Inflammatory macrophage treated with lipopolysaccharide for 4 hours (primary cell): ENCODE measurements at places on chromosomes 16 and 17.

GRCh38 chr16:86410081-86410480 lies 100.2 kb upstream of the FOXF1 start:
- no peak for DNase-seq

DNA sequence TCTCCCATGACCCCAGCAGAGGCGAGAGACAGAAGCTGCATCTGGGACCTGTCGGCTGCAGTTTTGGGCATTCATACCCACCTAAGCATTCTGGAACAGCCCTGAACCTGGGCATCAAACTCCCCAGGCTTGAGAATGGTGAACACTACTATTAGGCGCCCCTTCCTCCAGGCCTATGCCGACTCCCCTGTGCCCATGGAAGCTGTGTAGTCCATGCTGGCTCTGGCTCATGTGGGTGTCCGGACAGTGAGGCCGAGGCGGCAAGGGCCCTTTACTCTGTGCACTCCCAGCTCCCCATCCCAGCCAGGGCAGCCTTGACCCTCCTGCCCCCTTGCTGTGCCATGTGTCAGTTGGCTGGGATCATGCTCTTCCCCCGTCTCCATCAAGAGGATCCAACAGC lies 89.0 kb upstream of the TOB1 start:
- DNase-seq: no peak

- DNase-seq: peak; percentile 57
These were observed 9.6 kb upstream of the CES1 start for GRCh38 chr16:55842369-55843104.

DNA sequence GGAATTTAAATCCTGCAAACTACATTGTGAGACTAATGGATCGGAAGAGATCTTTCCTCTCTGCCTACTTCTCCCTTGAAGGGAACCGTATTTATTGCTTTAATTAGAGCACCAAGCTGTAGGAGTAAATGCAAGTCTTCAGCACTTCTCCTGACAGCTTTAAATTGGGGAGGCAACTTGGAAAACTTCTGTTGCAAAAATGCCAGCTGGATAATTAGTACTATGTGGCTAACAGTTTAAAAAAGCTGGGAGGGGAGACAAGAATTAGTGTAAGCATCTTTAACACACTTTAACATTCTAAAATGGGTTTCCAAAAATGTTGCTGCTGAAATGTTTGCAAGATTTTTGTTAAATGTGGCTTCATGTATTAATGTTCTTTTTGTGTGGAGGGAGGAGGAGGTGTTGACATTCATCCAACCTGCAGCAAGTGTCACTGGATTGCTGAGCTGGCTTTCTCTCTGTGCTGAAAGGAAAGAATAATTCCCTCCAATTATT lies 108.5 kb downstream of the PCTP start:
- no peak for DNase-seq

- no peak for DNase-seq
These were observed 1.8 kb downstream of the ATP2A3 start for GRCh38 chr17:3962217-3962964.

- no peak for DNase-seq
These were observed 31.4 kb upstream of the TBX2 start for GRCh38 chr17:61368049-61368831.

DNA sequence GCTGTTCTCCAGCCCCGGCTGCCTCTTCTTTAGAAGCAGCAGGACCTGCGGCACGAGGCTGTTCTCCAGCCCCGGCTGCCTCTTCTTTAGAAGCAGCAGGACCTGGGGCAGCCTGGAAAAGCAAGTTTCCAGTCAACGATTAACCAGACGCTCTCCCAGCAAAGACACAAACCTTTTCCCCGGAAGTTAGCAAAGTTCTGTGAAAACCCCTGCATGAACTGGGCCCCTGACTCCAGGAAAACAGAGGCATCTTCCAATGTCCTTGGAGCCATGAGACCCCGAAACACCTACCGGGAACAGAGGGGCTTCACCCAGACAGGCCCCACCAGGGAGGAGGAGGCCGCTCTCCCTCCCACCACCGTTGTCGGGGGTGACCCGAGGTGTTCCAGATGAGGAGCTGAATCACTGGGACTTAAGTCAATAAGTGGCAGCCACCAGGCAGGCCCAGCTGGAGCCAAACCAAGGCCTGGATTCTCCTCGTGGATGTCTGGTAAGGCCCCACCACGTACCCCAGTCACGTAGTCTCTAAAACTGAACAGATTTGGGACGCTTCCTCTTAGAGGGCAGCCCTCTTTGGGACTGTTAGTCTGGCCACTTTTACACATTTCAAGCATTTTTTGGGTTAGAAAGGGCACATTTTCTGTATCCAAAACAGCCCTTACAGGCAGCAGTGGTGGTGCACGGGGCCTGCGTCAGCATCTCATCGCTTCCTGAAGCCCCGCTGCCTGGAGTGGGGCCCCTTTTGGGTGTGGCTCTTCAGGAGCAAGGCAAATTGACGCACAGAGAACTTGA lies at the start of gene RPH3AL:
TSS of gene RPH3AL (minus strand) at position 387 of the 792 bp plus-strand sequence. CDS start 25,264 bp downstream, outside the sequence.
- no peak for DNase-seq

DNA sequence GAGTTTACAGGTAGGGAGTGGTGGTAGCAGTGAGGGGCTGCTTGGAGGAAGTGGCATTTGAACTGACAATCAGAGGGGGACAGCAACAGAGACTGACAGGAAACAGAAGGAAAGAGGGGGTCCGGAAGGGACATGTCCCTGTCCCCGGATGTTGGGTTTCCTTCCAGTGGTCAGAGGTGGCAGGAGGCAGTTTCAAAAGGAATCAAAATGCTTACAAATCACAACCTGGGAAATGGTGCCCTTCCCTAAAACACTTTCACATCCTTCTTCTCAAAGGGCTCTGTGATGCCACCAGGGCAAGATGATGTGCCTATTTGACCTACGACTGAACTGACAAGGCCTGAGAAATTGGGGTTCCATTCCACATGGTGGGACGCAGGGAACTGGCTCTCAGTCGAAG lies 19.7 kb downstream of the ADGRG1 start:
- DNase-seq: peak; percentile 56

- DNase-seq: no peak
These were observed 6.1 kb downstream of the KRT35 start for GRCh38 chr17:41474863-41475262.

DNA sequence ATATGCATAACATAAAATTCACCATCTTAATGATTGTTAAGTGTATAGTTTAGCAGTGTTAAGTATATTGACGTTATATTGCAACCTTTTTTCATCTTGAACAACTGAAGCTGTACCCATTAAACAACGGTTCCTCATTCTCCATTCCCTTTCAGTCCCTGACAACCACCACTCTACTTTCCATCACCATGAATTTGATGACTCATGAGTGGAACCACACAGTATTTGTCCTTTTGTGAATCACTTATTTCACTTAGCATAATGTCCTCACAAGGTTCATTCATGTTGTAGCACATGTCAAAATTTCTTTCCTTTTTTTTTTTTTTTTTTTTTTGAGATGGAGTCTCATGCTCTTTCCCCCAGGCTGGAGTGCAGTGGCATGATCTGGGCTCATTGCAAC lies 46.0 kb downstream of the HOXB1 start:
- DNase-seq: peak; percentile 74

GRCh38 chr17:78258323-78259191 lies 27.1 kb downstream of the TMEM235 start:
- peak; percentile 50 for DNase-seq

- no peak for DNase-seq
These were observed 117.1 kb upstream of the COX10 start for GRCh38 chr17:13952009-13952750.

DNA sequence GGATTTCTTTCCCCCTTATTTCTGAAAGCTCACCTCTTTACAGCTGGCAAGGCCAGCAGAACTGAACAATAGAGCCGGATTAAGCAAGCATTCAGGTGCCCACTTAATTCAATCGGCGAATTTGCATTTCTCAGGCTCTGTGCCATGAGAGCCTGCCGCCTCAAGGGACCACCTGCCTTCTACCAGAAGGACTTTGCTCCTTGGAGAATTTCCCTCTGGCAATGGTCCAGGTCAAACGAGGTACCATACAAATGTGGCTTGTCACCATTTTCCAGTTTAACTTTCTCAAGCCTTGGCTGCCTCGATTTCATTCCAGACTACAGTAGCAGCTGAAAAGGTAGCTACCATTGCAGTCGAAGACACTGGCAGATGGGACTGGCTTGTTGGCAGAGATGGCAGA lies 534.0 kb downstream of the MAF start:
- no peak for DNase-seq

GRCh38 chr17:17692353-17693252 lies 11.3 kb downstream of the RAI1 start:
- no peak for DNase-seq

DNA sequence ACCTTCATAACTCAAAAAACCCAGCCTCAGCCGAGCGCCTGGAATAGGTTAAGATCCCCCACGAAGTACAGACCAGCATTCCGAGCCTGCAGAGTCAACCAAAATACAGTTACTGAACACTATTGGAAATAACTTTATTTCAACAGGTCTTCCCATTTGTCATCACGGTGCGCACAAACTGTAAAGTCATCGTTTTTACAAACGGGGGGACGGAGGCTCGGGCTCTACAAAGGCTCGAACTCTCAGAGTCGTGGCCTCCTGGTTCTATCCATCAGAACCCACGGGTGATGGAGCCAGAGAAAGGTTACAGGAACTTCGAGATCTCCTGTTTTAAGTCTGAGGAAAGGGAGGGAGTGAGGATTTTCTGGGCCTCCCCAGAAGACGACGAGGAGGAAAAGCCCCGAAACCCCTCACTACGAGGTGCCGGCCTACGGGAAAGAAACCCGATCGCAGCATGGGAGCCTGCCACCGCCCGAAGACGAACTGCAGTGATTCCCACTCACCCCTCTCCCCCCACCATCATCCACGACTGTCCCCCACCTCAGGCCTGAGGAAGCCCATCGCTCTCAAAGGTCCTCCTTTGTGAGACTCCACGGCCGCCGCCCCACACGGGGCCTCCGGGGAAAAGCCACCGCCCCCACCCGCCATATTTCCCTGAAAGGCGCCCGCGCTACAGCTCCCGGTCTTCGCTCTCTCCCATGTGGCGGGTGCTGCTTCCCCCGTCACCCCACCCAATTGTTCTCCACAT lies 917 bp downstream of the YWHAE start:
- DNase-seq: peak; percentile 70

DNA sequence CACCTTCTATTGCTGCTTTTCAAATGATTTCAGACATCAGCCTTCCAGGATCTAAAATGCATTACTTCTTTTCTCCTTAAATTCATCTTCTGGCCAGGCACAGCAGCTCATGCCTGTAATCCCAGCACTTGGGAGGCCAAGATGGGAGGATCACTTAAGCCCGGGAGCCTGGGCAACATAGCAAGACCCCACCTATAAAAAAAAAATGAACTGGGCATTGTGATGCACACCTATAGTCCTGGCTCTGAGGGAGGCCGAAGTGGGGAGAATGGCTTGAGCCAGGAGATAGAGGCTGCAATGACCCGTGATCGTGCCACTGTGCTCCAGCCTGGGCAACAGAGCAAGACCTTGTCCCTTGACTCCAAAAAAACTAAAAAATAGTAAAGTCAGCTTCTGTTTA lies 208.5 kb downstream of the SPECC1 start:
- DNase-seq: no peak

DNA sequence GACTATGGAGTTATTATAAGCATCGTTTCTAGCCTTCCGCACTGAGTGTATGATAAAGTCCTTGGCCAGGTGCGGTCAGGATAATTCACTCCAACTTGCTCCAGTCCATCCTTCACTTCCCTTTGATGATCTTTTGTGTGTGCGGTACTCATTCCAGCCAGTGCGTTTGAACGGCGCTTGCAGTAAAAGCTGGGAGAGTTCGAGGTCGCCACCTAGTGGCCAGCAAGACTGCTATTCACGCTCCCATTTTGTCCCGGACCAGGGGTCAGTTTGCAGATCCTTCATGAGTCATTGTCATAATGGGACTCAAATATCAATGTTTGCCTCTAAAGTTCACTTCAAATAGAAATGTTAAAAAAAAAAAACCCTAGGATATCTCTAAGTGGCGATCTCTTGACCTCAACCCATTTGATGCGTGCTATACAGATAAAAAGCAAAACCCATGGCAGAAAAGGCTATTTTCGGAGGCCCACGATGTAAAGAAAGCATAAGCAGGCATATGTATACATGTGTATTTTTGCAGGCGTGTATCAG lies 417.1 kb downstream of the TMEM114 start:
- peak; percentile 68 for DNase-seq

- DNase-seq: peak; percentile 71
These were observed 41.1 kb upstream of the KLHDC4 start for GRCh38 chr16:87806641-87807546.

DNA sequence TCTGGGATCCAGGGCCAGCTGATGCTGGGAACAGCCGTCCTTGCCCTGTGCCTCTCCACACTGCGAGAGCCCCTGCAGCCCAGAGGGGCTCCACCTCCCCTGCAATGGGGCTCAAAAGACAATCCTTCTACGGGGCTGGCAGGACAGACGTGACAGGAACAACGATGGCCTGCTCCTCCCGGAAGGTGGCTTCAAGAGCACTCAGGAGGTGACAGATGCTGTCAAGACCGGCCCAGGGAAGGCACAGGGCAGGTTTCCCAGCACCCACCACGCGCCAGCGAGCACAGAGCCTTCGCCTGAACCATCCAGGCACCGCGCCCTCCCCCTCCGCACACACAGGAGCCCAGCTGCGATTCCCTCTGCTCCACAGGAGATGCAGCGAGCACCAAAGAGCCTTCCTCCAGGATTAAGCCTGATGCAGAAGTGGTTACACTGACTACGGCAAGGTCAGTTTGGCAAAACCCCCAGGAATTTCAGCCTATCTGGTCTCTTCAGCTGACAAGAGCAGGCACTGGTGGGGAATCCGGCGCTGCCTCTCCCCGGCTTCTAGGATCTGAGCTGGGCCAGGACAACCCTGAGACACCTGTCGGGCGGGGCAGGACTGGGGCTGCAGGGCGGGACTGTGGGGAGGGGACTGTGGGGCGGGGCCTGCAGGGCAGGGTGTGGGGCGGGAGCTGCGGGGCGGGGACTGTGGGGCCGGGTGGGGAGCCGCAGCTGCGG lies 103.4 kb downstream of the ZNF778 start:
- no peak for DNase-seq

DNA sequence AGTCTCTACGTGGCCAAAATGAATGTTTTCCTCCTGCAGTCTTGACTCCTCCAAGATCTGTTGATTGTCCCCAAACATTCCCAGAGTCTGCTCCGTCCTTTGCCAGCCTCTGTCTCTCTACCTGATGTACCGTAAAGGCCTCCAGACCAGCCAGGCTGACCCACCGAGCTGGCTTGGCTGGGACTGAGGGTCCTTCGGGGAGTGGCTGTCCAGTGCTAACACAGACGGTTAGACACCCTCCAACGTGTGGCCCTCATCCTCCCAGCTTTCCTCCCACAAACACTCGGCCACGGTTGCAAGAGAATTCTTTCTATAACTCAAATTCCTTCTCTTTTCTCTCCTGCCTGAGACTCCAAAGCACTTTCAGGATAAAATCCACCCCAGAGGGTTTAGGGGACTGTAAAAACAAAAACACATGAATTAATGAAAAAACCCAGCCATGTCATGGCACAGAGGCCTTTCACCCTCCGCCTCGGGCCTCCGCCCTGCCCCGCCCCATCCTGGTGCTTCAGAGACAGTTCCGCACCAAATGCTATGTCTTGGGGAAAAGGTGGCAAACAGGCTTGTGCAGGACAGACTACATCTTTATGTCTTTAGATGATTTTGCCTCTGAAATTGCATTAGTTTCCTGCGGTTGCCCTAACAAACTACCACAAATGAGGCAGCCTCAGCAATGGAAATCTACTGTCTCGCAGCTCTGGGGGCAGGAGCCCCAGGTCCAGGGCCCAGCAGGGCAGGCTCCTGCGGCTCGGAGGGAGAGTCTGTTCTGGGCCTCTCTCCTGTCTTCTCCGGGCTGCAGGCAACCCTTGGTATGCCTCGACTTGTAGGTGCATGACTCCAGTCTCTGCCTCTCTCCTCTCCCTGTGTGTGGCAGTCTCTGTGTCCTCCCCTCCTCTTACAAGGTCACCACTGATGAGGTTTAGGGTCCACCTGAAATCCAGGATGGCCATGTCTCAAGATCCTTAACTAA lies 72.5 kb upstream of the CBX4 start:
- DNase-seq: no peak

GRCh38 chr17:55770196-55770870 lies 19.5 kb downstream of the PCTP start:
- DNase-seq: peak; percentile 32
